ENCODE measurements at places on chromosomes 2 and 18. TPM values are rescaled to one million over a fixed set of nuclear protein-coding genes. Genes with fewer than 3 reads are reported as not detected.

- no peak for DNase-seq
- H3K4me1 ChIP-seq = peaks cover 13% of the 10 kb centered on the region
- H3K4me3 ChIP-seq = no peak overlapping the region
- H3K27ac ChIP-seq = no peak overlapping the region
- no peaks in the 10 kb centered on the region for H3K36me3 ChIP-seq
These were observed 62.9 kb downstream of the COBLL1 start for GRCh38 chr2:164778723-164779122.

DNA sequence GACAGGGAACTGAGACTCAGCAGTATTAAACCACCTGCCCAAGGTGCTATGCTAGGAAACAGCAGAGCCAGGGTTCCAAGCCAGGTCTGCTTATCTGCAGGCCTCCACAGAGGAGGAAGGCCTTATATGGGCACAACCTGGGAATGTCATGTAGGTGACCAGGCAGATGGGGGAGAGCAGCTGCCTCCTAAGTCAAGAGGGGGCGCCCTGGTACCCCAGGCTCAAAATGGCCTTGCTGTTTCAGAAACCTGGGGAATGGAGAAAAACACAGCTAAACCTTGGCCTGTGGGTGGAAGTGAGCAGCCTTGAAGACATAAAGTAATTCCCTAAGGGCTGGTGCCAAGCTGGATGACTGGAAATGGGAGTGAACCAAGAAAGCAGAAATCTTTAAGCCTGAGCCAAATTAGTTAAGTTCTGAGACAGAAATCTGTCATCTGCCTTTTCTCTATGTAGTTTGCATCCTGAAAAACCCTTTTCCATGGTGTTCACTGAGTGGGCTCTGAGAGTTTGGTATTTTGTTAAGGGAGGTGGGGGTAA, 79.1 kb downstream of the MAPK4 start:
- H3K4me1 ChIP-seq = peaks cover 27% of the 10 kb centered on the region
- H3K4me3 ChIP-seq = no peak overlapping the region
- H3K36me3 ChIP-seq = no peaks in the 10 kb centered on the region
- no peaks in the 10 kb centered on the region for H3K27me3 ChIP-seq

GRCh38 chr18:61323951-61324350, 9.3 kb upstream of the CDH20 start:
- no peak overlapping the region for H3K4me3 ChIP-seq
- no peak for DNase-seq
- peaks cover 8% of the 10 kb centered on the region for H3K27me3 ChIP-seq
- H3K4me1 ChIP-seq = no peaks in the 10 kb centered on the region
- no peaks in the 10 kb centered on the region for H3K36me3 ChIP-seq

GRCh38 chr2:105808423-105809096, 63.8 kb downstream of the NCK2 start:
- H3K4me3 ChIP-seq = no peak overlapping the region
- H3K4me1 ChIP-seq = peaks cover 55% of the 10 kb centered on the region
- DNase-seq = no peak

GRCh38 chr2:76829374-76830234, 692.6 kb downstream of the LRRTM4 start:
- H3K27me3 ChIP-seq = no peaks in the 10 kb centered on the region
- H3K36me3 ChIP-seq = no peaks in the 10 kb centered on the region
- DNase-seq = no peak
- H3K27ac ChIP-seq = no peak overlapping the region
- peaks cover 12% of the 10 kb centered on the region for H3K4me1 ChIP-seq

GRCh38 chr2:105652014-105652796, 92.5 kb upstream of the NCK2 start:
- peaks cover 1% of the 10 kb centered on the region for H3K27me3 ChIP-seq
- peaks cover 17% of the 10 kb centered on the region for H3K4me1 ChIP-seq
- DNase-seq = no peak

DNA sequence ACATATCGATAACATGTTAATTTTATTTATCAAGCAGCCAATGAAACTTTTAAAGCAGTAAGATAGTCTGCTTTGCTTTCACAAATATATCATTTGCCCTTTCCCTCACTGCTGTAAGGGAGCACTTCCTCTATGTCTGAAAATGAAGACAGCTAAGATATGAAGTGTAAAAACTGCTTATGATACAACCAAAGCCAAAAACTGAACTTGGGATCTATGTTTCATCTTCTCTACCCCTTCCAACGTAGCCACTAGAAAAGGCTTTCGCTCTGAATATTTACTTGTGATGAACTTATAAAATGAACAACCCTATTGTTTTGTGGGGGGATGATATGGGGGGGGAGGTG, 140.3 kb downstream of the TCF4 start:
- no peak overlapping the region for H3K27ac ChIP-seq
- H3K36me3 ChIP-seq = peaks cover 24% of the 10 kb centered on the region
- no peak for DNase-seq
- H3K27me3 ChIP-seq = no peaks in the 10 kb centered on the region
- H3K4me3 ChIP-seq = no peak overlapping the region

GRCh38 chr2:143480601-143481236, 351.5 kb downstream of the ARHGAP15 start:
- DNase-seq = no peak
- H3K4me3 ChIP-seq = no peak overlapping the region
- peaks cover 17% of the 10 kb centered on the region for H3K27me3 ChIP-seq
- H3K36me3 ChIP-seq = no peaks in the 10 kb centered on the region

DNA sequence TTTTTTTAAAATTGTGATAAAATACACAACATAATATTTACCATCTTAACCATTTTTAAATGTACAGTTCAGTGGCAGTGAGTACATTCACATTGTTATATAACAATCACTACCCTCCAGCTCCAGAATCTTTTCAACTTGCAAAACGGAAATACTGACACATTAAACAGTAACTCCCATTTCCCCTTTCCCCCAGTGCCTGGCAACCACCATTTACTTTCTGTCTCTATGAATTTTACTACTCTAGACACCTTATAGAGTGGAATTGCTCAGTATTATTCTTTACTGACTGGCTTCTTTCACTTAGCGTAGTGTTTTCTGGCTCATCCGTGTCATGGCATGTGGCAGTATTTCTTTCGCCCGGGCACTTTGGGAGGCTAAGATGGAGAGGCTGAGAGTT, 32.6 kb downstream of the FASTKD2 start:
- H3K4me3 ChIP-seq = no peak overlapping the region
- peaks cover 15% of the 10 kb centered on the region for H3K4me1 ChIP-seq
- H3K27ac ChIP-seq = peak overlapping the region; percentile 6
- H3K36me3 ChIP-seq = no peaks in the 10 kb centered on the region
- no peaks in the 10 kb centered on the region for H3K27me3 ChIP-seq

Gene PKP4
- total RNA-seq = 49.0 TPM

Gene MAPRE2
- total RNA-seq = 20.8 TPM

Gene EIF2AK3
- total RNA-seq = 31.9 TPM

Gene CPSF3
- 38.9 TPM for total RNA-seq

Gene CRYGC
- not detected for total RNA-seq

Gene SPATA3
- total RNA-seq = not detected

Measured in type B pancreatic cell (in vitro differentiated cells).